ENCODE measurements at places on chromosomes 16 and 17.

DNA sequence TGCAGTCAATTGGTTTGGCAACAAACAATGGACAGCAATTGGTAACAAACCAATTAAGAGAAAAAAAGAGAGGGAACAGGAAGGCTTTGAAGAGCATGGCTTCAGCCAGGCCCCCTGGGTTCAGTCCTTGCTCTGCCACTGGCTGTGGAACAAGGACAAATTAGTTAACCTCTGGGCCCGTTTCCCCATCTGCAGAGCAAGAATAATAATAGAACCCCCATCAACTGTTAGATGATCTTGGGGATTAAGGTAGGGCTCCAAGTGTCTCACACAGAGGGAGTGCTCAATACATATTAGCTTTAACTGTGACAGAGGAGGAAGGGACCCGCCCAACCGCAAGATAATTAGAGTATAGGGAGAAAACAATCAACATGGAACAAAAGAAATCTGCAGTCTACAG, 55.2 kb downstream of the PECAM1 start:
- DNase-seq: no peak

GRCh38 chr17:64269687-64270649, 6.9 kb upstream of the TEX2 start:
- no peak for DNase-seq

GRCh38 chr16:62752854-62753253, 716.6 kb upstream of the CDH8 start:
- no peak for DNase-seq

GRCh38 chr16:29962344-29962994, 590 bp downstream of the TMEM219 start:
- peak; percentile 74 for DNase-seq

DNA sequence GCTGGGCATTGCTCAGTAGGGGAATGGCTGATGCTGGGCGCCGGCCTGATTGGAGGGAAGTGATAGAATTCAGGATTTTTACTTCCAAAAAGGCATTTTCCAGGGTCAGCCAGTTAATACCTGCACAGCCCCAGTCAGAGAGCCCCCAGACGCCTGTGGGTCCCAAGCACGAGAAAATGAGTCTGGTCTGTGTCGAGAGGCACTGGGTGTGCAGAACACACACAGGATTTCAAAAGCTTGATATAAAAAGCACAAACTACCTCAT, 164.6 kb upstream of the TNRC6C start:
- no peak for DNase-seq

DNA sequence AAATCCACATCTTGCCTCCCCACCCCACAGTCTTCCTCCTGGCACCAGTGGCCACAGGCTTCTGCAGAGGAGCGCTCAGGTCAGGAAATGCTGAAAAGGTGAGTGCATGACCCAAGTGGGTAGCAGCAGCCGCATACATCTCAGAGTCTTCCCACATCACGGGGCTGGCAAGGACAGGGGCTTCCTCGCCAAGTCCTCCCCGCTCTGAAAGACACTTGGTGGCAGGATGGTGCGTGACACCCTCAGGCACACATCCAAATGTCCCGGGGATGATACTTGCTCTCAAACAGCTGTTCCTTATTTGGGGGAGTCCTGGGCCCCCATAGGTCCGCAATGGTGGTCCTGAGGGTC, 8.8 kb upstream of the SLC16A5 start:
- no peak for DNase-seq

DNA sequence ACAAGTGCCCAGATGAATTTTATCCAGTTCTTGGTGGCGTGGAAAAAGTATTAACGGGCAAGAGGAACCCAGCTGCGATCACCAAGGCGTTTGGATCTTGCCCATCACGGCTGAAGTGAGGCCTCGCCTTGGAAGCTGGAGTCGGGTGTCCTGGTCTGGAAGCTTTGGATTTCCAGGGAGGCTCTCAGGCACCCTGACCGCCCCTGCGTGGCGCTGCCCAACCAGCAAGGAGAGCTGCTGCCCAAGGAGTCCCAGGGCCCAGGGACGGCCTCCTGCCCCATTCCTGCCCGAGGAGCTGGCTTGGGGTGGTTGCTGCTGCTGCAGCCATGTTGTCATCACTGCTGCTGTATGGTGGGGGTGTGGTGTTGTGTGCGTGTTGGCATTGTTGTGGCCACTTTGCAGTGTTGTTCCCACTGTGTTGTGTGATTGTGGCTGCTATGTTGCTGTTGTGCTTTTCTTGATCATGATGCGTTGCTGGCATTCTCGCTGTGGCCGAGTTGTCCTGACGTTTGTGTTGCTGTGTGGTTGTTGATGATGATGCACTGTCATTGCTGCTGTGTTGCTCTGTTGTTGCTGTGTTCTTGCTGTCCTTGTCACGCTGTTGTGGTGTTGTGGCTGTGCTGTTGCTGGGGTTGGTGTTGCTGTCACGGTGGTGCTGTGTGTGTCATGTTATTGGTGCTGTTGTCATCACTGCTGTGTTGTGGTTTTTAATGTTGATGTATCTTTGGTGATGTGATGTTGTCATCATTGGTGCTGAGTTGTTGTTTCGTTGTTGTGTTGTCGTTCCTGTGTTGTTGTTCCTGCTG, 318.8 kb downstream of the C16orf95 start:
- DNase-seq: no peak

- no peak for DNase-seq
Measured at GRCh38 chr17:75373280-75373679, 32.2 kb downstream of the GRB2 start.

- DNase-seq: no peak
Measured at GRCh38 chr17:34736611-34737010, 157.2 kb downstream of the TMEM132E start.
